Activated T-cell treated with anti-CD3 and anti-CD28 coated beads for 4 hours (primary cell): ENCODE measurements at places on chromosomes 5 and 9.

GRCh38 chr5:2383698-2384065 lies 367.8 kb downstream of the IRX2 start:
- DNase-seq = no peak

DNA sequence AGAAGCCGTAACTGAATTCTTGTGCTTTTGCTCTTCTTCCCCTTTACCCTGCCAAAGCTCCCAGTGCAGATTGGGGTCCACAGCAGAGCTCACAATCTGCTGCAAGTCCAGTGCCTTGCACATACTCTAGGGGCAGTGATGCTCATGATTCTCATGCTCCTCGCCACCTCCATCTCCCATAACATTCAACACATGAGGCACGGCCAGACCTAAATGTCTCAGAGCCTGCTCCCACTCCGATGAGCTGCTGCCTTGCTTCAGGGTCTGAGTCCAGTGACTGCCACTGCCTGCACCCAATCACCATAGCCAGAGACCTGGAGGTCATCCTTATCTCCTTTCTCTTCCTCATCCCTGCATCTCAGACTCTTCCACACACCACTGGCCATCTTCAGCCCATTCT lies 10.5 kb downstream of the CSF1R start:
- DNase-seq = no peak

DNA sequence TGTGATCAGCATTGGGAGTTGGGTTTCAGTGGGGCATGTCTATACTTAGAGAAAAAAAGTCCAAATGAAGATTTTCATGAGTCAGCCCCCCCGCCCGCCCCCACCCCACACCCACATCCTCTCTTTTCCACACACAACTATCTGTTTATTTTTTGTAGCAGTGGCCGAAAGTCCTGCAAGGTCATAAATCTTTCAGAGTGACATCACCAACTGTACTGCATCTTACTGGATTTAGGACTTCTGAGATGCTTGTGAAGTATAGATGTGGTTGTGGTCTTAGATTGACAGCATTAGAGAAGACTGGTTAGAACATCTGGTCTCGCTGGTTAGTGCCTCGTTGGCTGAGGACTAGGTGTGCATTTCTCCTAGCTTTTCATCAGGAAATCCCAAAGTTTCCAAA lies 7.3 kb upstream of the ROPN1L start:
- DNase-seq = no peak

DNA sequence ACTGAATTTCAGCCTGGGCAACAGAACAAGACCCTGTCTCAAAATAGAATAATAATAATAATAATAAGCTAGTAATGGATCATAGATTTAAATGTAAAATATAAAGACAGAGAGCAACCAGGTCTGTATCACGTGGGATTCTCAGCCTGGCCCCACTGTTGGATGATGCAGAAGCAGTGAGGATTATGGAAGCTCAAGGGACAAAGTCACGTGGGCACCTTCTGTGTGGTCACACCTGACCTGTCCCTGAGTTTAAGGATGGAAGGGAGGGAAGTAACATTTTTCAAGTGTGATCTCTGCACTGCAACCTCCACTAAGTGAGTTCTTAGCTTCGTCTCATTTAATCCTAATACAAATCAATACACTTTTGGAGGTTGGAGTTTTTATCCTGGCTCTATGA lies 212.5 kb upstream of the IER5L start:
- no peak for DNase-seq

DNA sequence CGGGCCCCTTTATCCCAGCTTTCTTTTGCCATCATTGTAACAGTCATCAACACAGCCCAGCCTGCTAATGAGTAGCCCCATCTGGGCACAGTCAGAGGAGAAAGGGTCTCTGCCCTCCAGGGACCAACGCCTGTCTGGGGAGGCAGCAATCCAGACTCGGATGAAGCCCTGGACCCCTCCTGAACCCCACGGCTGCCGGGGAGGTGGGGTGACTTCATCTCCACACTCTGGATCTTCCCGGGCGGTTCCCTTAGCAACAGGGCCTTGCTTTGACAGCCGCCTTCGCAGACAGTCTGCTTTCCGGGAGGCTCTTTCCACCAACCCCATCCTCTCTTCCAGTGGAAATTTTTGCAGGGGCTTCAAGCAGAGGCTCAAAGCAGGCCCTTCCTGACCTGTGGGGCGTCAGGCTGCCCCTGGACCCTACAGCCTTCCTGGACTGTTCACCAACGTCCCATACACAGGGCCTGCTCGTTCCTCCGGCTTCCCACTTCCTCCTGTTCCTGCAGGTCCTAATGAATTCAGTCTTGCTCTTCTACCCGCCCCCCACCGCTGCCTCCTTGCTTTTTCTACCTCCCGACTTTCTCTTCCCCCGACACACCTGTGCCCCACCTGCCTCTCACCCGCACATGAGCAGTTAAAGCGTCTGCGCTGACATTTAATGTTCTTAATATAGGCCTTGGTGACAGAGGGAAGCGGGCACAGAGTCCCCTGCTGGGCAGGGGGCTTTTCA lies 161.7 kb upstream of the MVB12B start:
- no peak for DNase-seq

DNA sequence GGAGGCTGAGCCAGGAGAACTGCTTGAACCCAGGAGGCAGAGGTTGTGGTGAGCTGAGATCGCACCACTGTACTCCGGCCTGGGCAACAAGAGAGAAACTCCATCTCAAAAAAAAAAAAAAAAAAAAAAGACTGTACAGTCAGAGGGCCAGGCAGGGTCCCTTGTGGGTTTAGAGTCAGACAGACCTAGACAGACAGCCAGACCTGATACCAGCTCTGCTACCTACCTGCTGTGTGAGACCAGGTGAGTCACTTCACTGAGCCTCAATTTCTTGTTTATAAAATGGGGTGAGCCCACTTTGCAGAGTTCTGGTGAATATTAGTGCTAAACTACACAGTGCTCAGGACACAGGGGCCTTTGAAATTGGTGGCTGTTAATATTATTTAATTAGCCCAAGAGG lies 19.7 kb downstream of the TRIM14 start:
- no peak for DNase-seq

- DNase-seq = no peak
These were observed 101.1 kb upstream of the NR4A3 start for GRCh38 chr9:99720455-99721050.

GRCh38 chr5:31235381-31235780 lies 41.9 kb downstream of the CDH6 start:
- no peak for DNase-seq

DNA sequence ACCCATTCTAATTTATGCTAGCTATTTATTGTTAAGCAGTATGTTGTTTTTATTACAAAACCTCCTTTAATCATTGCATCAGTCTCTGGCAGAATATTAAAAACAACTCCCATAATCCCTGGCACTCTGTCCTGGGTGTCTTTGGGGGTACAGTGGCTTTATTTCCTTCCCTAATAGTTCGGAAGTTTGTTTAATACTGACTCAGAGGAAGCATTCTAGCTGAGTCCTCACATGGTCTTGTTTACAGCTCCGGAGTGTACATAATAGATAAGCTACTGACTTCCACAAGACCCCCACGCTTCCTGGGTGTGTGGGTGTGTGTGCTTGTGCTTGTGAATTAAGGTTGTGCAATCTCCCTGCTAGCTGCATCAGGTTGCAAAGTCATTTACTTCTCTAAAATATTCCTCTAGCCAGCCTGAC lies 149.8 kb upstream of the CDKN2B start:
- DNase-seq = no peak
